ENCODE measurements at places on chromosomes 7 and 10.

- DNase-seq, result no peak
- peaks cover 5% of the 10 kb centered on the region for H3K27me3 ChIP-seq
- H3K4me1 ChIP-seq, result no peaks in the 10 kb centered on the region
- H3K36me3 ChIP-seq, result no peaks in the 10 kb centered on the region
- H3K27ac ChIP-seq, result no peak overlapping the region
Observed at GRCh38 chr10:17814973-17815372, 5.8 kb downstream of the MRC1 start.

DNA sequence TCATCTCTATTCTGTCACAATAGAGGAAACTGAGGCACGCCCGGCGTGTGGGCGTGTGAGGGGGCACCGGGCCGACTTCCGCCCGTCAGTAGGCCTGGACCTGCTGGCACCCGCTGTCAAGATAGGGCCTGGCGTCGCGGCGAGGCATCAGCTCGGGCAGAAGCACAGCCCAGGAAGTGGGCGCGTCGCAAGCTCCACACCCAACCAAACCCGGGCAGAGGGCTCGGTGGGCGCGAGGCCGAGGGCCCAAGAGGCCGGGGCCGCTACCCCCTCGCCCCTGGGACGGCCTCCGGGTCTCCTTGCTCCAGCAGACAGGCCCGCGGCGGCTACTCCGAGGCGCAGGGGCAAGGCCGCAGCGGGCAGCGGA lies 91.2 kb downstream of the SPAG6 start:
- DNase-seq, result no peak
- H3K36me3 ChIP-seq, result no peaks in the 10 kb centered on the region
- H3K27me3 ChIP-seq, result no peaks in the 10 kb centered on the region
- peak overlapping the region; percentile 94 for H3K27ac ChIP-seq

GRCh38 chr10:31186225-31187000 lies 132.6 kb upstream of the ZEB1 start:
- no peak for DNase-seq
- H3K4me3 ChIP-seq, result no peak overlapping the region
- no peaks in the 10 kb centered on the region for H3K27me3 ChIP-seq
- H3K27ac ChIP-seq, result no peak overlapping the region
- H3K36me3 ChIP-seq, result no peaks in the 10 kb centered on the region
- H3K4me1 ChIP-seq, result no peaks in the 10 kb centered on the region

- DNase-seq, result no peak
- H3K27ac ChIP-seq, result no peak overlapping the region
- H3K4me3 ChIP-seq, result no peak overlapping the region
- no peaks in the 10 kb centered on the region for H3K27me3 ChIP-seq
Observed at GRCh38 chr7:113198226-113198625, 79.9 kb upstream of the SMIM30 start.

DNA sequence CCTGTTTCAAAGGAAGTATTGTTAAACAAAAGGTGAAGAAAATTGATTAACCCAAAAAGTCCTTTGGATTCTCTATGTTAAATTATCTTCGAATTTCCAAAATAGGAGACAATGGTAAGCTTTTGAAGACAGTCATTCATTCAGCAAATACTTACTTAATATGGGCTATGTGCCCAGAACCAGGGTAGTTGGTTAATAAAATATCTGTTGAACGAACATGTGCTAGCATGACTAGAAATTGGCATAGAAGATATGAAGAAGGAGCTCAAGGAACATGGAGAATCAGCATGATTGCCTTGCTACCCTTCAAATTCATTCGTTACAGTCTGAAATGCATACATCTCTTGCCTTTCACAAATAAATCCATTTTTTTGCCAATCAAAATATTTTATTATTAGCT lies 123.1 kb upstream of the RHEB start:
- no peaks in the 10 kb centered on the region for H3K27me3 ChIP-seq
- no peak for DNase-seq
- no peak overlapping the region for H3K27ac ChIP-seq

DNA sequence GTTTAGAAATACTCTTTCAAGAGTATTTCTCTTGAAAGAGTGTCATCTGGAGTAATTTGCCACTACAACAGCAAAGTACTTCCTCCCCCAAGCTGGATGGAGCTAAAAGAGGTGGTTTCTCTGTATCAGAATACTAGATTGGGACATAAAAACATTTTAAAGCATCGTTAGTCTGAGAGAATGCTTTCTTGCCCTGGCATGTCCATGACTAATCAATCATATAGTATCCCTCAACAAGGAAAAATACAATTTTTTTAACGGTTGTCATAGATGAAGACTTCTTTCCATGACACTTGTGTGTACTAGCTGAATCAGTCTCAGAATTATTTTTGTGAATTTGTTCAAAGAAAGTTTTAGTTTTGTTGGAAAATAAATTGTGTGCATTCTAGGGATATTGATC lies 237.9 kb downstream of the NEBL start:
- no peaks in the 10 kb centered on the region for H3K27me3 ChIP-seq
- no peak overlapping the region for H3K27ac ChIP-seq
- H3K36me3 ChIP-seq, result no peaks in the 10 kb centered on the region
- no peaks in the 10 kb centered on the region for H3K4me1 ChIP-seq
- DNase-seq, result no peak
- H3K4me3 ChIP-seq, result no peak overlapping the region

DNA sequence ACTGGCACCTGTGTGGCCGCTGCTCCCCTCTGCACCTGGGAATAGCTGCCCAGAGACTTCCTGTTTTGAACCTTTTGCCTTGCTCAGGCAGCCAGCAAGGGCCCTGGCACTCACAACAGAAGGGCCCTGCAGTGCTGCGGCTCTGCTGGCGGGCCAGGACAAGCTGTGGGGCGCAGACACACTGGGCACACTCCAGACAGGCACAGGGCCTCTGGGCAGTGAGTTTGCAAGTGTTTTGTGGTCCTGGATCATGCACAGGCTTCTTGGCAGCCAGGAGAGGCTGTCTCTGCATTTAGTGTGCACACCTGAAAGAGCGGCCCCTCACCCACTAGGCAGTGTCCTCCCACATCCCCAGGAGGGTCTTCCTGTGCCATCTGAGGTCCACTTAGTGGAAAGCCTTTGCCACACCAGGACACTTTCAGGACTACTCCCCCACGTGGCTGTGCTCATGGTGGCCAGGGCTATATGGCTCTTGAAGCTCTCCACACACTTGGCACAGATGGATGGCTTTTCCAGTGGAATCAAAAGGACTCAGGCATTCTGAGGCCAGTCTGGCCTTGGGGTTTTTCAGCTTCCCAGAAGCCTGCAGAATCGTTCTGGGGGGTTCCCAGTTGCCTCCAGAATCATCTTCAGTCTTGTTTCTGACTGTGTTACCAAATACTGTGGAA lies 5.0 kb upstream of the ATP6V0E2 start:
- peaks cover 96% of the 10 kb centered on the region for H3K4me1 ChIP-seq
- H3K36me3 ChIP-seq, result peaks cover 9% of the 10 kb centered on the region
- no peaks in the 10 kb centered on the region for H3K27me3 ChIP-seq

All from CD4-positive, alpha-beta T cell (primary cell).